ENCODE measurements at places on chromosomes 12 and 14.

GRCh38 chr14:85016496-85016895, 513.4 kb upstream of the FLRT2 start:
- DNase-seq = no peak

GRCh38 chr12:71014180-71014785, 93.7 kb upstream of the PTPRR start:
- no peak for DNase-seq

GRCh38 chr12:46205294-46205693, 63.5 kb downstream of the SLC38A1 start:
- no peak for DNase-seq

- no peak for DNase-seq
Observed at GRCh38 chr14:96481731-96482314, 20.4 kb upstream of the PAPOLA start.

- no peak for DNase-seq
Observed at GRCh38 chr12:53147181-53147580, 33.3 kb upstream of the ZNF740 start.

DNA sequence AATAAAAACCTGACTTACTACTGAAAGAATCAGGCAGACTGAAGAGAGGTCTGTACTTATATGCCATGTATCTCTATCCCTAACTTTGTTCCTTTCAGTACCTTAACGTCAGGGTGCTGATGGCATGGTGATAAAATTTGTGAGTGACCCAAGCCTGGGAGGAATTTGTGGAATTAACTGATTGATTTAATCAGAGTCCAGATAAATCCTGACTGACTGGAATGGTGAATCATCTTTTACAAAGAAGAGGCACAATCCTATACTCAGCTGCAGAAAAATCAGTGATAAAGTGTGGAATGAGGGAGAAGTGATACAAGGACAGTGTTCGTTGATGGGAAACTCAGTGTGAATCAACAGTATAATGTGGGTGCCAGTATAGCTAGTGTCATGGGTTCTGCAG, 3.7 kb downstream of the TDG start:
- no peak for DNase-seq
